Smooth muscle cell of the brain vasculature (primary cell): ENCODE measurements at places on chromosomes 2 and 18.

GRCh38 chr2:220887271-220887870 lies 684.7 kb downstream of the EPHA4 start:
- no peak for DNase-seq

- DNase-seq: no peak
Measured at GRCh38 chr18:49626842-49627467, 65.1 kb downstream of the LIPG start.

- no peak for DNase-seq
Measured at GRCh38 chr2:181380581-181380980, 76.6 kb upstream of the ITGA4 start.

DNA sequence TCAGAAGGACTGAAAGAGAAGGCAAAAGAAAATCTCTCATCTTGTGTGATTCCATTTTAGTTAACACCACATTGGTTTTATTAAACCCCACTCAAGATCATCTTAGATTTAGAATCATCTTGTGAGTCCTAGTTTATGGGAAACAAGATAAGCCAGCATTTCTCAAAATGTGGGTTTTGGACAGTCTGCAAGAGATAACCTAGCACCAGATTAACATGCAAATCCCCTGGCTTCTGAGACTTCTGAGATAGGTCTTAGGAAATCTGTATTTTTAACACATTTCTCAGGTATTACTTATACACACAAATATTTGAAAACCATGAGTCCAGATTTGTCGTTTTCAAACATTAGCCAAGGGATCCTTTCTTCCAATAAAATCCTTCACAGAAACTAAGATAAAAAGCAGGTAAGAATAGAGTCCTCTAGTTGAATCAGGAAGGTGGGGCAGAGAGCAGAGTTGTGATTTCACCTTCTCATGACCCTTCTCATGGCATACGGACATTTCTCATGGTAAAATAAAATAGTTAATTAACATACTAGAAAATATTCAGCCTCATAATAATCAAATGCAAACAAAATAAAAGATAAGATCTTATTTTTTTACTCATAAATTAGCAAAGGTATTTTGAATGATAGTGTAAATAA lies 287.2 kb upstream of the FN1 start:
- no peak for DNase-seq

- DNase-seq: no peak
Measured at GRCh38 chr2:225036431-225036830, 5.8 kb downstream of the DOCK10 start.

DNA sequence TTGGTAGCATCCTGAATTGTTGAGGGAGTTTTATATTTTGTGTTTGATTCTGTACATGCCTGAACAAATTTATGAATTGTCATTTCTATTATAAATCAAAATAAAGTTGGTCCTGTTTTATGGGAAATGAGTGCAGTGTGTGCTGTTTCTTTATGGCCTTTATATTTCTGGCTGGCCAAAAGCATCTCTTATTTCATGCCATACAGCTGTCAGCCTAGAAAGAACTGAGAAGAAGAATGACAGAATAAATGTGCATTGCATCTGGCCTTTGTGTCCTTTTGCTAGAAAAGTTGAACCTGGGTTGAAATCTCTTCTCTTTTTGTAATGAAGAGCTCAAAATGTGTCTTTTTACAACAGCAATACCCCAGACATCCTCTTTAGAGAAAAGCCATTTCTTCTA lies 474.7 kb upstream of the LRATD1 start:
- no peak for DNase-seq

GRCh38 chr2:31354837-31355236 lies 59.7 kb downstream of the XDH start:
- no peak for DNase-seq

DNA sequence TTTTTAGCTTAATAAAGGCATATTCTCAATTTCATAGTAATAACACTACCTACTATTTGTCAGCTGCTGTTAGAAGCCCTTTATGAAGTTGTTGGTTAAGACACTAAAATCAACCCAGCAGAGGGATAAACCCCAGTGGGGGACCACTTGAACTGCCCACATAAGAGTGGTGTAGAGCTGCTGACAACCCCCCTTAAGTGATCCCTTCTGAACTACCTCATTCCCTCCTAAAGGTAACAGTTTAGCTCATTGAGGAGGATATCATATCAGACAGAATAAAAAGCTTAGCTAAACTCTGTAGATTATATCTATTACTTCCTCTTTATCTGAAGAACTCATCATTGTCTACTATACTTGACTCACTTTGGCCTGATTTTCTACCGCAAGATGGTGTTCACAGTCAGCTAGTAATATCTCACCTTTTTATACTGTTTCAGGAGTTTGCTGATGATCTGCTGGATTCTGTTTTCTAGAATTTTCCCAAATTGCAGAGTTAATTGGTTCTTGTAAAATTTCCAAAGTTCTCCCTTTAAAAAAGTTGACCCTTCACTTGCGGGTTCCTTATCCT lies 16.2 kb downstream of the GALM start:
- no peak for DNase-seq
